ENCODE measurements at places on chromosomes 6 and 20. TPM values are rescaled to one million over a fixed set of nuclear protein-coding genes. Genes with fewer than 3 reads are reported as not detected.
A peak's percentile ranks its signal among the peaks of the same experiment; 100 is the strongest.

Gene CDH26
- total RNA-seq: 5.4 TPM

Gene TFAP2D
- total RNA-seq: 0.31 TPM

DNA sequence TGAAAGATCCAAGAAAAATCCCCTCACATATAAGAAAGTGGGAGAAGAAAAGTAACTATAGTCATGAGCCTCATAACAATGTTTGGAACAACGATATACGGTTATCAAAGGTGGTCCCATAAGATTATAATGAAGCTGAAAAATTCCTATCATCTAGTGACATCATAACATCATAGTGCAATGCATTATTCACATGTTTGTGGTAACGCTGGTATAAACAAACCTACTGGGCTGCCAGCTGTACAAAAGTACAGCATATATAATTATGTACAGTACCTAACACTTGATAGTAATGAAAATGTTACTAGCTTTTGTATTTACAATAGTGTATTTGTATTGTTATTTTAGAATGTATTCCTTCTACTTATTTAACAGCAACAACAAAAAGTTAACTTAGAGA is 240.7 kb downstream of the RNGTT start:
- DNase-seq: no peak

DNA sequence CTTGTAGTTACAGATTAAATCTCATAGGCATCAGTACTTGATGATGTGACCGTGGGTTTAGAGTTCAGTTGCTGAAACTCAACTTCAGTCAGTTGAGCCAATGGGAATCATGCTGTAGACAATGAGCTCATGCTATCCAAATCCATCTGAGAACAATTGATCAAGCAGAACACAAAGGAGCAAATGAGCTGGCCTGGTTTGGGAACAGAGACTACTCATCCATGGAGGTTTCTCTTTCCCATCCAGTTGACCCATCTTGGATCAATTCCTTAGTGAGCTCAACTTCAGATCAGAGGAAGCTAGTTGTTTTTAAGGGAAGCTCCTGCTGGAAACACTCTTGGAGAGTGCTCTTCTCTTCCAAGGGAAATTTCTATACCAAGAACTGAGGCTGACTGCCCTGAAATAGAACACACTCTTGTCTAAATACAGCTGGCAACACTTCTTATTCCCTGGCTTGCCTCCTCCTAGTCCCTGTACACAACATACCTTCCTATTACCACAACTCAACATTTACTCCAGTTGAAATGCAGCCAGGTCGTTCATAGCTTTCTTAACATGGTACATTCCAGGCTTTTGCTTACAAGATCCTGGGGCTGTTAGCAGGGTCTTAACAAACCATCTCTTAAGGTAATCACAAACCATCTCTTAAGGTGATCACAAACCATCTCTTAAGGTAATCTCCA is 203.9 kb upstream of the PRDM1 start:
- no peak for DNase-seq

Gene CLVS2
- 0.28 TPM for total RNA-seq

DNA sequence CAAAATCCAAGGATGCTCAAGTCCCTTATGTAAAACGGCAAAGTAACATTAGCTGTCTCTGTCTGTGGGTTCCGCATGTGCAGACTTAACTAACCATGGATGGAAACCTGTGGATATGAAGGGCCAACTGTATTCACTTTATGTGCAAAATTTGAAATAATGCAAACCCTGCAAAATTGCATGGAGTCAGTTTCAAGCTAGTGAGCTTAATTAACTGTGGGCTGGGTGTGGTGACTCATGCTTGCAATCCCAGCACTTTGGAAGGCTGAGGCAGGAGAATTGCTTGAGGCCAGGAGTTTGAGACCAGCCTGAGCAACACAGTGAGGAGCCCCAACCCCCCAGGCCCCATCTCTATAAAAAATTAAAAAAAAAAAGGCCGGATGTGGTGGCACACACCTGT is 81.4 kb downstream of the ANKS1A start:
- no peak for DNase-seq

Gene SLC22A7
- not detected for total RNA-seq

DNA sequence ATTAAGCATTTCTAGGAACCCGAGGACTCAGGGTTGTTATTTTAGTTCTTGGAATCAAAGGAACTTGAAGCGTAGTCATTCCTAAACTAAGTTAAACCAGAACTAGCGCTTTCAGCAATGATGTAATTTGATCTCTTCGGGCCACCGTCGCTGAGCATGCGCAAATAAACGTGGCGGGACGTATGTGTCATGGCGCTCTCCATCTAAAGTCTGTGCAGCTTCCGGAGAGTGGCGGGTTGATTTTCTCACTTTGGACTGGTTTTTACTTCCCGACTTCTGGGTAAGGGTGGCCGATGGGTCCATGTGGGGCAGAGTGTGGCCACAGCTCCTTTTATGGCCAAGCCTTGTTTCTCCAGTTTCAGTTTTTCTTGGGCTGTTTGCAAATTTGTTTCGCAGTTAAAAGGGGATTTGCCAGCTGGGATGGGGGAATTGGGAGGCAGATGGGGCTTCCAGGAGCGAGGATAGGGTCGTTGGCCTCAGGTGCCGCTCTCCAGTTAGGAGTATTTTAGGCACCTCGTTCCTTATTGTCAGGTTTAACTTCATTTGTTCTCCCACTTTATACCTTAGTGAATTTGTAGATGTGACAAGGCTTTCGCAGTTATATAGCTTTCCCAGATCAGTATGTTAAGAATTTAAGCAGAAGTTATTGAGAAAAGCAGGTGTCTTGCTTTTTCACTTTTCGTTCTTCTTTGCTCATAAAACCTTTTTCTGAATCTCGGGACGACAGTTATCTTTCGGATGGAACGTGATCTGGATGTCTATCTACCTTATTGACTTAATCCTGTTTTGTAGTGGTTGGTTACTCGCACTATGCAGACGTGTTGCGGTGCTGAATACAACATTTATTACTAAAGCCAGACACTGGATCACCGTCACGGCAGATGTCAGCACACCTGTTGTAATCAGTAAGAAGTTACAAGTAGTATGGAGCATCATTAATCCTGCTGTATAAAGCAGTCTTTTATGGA is at the start of gene CDKAL1:
Gene CDKAL1, plus strand, starts transcription at position 163 of the 968 bp plus-strand sequence. CDS start 11,894 bp downstream, outside the sequence.
- DNase-seq: peak; percentile 78

GRCh38 chr6:5095236-5095635 is 10.1 kb downstream of the PPP1R3G start:
- DNase-seq: no peak

DNA sequence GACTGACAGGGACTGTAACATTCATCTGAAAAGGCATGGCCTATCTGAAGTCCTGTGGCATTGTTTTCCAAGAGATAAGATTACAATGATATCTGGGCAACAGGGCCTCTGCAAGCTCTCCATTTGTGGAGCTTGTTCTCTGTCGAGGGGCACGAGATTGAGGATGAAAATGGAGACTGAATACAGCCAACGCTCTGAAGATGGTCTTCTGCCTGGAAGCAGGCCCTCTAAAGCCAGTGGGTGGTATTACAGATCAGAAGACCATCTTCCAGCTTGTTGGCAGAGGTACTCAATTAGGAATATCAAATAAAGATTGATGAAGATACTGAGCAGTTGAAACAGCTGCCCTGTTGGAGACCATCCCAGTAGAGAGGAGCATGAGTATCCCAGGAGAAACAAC is 288.2 kb downstream of the CENPW start:
- DNase-seq: no peak

- DNase-seq: no peak
Measured at GRCh38 chr6:136371959-136372358, 82.3 kb upstream of the BCLAF1 start.

DNA sequence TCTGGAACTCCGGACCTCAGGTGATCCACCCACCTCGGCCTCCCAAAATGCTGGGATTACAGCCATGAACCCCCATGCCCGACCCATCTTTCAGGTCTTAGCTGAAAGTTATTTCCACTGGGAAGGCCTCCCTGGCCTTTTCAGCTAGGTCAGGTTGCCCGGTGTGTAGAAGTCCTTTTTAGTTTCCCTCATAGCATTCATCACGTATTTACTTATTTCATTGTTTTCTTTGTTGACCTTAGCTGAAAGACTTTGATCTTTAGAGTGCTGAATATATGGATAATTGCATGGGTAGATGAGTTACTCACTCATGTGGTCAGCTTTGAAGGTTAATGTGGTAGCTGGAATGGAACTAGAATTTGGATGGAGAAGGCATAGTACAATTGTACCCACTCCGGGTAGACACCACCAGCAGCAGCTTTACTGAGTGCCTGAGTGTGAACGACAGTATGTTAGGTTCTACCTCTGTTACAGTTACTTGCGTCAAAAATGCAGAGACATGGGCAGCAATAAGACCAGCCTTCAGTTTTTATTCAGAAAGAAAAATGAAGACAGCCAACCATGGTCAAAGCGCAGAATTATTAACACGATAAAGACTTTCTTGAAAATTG is 9.1 kb downstream of the KIZ start:
- no peak for DNase-seq

Gene LEMD2
- 105 TPM for total RNA-seq

DNA sequence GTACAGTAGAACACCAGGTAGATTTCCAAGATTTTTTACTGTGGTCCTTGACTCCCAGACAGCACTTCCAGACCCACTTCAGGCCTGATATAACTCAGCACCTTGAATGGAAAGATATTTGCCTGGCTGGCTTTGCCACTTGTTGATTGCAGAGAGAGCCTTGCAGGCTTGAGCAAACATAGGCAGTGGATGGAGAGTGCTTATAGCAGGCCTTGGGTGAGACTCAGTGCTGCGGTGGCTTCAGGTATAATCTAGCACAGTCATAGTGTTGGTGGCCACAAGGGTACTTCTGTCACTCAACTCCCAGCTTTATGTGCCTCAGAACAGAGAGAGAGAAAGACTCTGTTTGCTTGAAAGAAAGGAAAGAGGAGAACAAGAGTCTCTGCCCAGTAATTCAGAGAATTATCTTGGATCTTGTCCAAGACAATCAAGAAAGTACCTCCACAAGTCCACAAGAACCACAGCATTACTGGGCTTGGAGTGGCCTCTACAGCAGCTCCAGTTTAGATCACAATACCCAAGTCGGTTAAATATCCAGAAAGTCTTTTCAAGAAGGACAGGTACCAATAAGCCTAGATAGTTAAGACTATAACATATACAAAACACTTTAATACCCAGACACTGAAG is 70.5 kb upstream of the FKBP1C start:
- no peak for DNase-seq

Data from endothelial cell (in vitro differentiated cells).